ENCODE measurements at places on chromosomes 3 and 15.

GRCh38 chr3:28081533-28081947 is 159.9 kb upstream of the CMC1 start:
- no peak for DNase-seq

GRCh38 chr3:37995652-37996641 is 5.4 kb downstream of the VILL start:
- DNase-seq, result no peak

GRCh38 chr3:139457066-139457465 is 19.2 kb downstream of the RBP2 start:
- DNase-seq, result no peak

GRCh38 chr3:123724306-123724705 is 139.5 kb upstream of the HACD2 start:
- DNase-seq, result no peak

GRCh38 chr3:46724424-46724823 is 6.8 kb upstream of the PRSS50 start:
- DNase-seq, result no peak

GRCh38 chr3:26558257-26558656 is 64.3 kb upstream of the LRRC3B start:
- no peak for DNase-seq

GRCh38 chr3:33167716-33168336 is 50.8 kb downstream of the SUSD5 start:
- no peak for DNase-seq

DNA sequence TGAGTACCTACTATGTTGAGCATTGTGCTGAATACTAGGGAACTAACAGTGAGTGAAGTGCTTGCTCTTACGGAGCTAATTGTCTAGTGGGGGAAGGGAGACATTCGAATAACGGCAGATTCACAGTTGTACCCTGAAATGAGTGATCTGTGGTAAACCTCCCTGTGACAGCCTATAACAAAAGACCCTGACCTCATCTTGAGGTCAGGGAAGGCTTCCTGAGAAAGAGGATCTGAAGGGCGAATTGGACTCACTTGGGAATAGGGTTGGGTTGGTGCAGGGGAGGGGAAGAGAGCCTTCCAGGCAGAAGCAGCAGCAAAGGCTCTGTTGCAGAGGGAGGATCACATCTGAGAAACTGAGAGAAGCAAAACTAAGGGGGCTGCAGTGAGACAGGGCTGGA is 13.2 kb downstream of the HPS3 start:
- no peak for DNase-seq

DNA sequence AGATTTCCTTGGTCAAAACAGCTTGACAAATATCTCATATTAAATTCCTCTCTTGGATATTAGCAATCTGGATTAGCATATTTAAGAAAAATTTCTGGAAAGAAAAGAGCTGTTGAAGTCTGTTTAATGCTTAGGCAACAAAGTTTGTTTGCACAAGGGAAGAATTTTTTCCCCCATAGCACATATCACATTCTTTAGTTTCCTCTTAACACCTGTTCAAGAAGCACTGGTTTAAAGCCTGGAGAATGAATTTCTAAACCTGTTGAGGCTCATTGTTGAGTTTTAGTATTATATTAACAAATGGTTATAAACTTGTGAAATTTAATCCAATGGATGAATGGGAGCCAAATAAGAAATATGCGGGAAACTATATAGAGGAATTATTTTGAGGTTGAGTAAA is 41.5 kb downstream of the NLGN1 start:
- DNase-seq, result no peak

- DNase-seq, result no peak
These were observed 389.1 kb upstream of the NDN start for GRCh38 chr15:24076090-24076784.

Data from NCI-H1092 treated with DMSO at 0.1 percent for 48 hours (cell line).